ENCODE measurements at places on chromosomes 5 and 9. TPM values are rescaled to one million over a fixed set of nuclear protein-coding genes. Genes with fewer than 3 reads are reported as not detected.

PRDM9 gene
- not detected for total RNA-seq

PDE6A gene
- not detected for total RNA-seq

SHISAL2B gene
- total RNA-seq, result not detected

TXNDC8 gene
- total RNA-seq, result not detected

ECM2 gene
- total RNA-seq, result 0.17 TPM

SOWAHA gene
- not detected for total RNA-seq

Measured in HT1080 (cell line).